ENCODE measurements at places on chromosomes 5 and 9.
A peak's percentile ranks its signal among the peaks of the same experiment; 100 is the strongest.

DNA sequence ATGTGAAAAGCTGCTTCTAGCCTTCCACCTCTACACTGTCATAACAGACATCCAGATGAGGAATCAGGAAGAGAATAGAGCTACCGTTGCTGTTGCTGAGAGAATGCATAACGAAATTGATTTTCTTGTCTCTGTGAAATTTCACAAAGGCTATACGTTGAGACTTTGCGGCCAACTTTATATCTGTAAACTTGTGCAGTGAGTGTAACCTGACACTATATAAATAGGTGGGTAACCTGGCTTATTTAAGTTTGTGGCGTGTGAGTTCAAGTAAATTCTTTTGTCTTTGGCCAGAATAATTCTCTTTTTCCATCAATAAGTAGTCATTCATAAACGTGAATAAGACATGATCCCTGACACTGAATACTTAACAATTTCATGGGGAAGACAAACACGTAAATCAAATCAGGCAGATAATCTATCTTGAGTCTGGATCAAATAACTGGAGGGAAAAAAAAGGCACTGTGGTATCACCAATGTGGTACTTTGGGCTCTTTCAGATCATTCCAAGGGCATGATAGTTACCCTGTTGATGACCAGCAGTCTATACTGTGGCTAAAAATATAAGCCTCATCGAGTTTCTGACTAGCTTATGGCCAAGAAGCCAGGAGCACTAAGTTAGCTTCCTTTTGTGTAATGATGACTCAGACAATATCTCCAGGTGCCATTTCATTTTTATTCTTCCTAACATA is 98.2 kb upstream of the RASA1 start:
- DNase-seq: no peak

DNA sequence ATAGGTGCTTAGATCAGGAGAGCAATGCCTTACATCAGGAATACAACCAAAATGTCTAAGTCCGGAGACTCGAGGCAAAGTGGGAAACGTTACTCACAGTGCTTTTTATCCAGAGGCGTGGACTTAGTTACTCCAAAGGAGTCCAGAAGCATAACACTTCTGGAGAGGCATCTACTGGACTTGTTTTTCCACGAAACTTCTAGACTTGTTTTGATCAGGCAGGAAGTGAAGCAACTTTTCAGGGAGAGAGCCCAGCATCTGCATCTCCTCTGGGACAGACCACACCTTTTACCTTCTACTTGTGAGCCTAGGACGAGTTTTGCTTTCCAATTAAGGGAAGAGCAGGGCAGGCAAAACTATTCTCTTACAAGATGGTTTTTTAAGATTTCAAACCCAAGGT is 1.2 kb upstream of the TJP2 start:
- DNase-seq: no peak

- no peak for DNase-seq
These were observed 42.5 kb upstream of the MELK start for GRCh38 chr9:36530224-36530623.

GRCh38 chr9:101476576-101477208 is 41.1 kb upstream of the ALDOB start:
- no peak for DNase-seq

- DNase-seq: no peak
These were observed 398.9 kb downstream of the PLK2 start for GRCh38 chr5:58060996-58061395.

DNA sequence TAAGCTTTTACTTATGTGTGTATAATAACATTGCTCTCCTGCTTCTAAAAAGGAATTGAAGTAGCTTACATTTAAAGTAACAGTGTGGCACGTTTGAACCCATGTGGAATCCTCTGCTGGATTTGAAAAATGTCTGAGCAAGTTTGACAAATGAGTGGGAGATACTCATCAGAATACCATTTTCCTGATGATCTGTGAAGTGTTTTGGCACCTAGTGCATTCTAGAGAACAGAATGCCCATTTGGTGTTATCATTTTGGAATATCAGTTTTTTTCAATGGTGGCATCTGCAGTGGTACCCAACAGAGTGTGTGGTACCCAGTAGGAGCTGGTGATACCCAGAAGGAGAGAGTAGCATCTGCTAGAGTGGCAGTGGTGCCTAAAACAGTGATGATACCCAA is 471.1 kb downstream of the PLK2 start:
- no peak for DNase-seq

- no peak for DNase-seq
These were observed 203.7 kb downstream of the TMEM167A start for GRCh38 chr5:82873452-82873851.

- DNase-seq: no peak
These were observed 84.3 kb downstream of the RAI14 start for GRCh38 chr5:34740389-34740806.

DNA sequence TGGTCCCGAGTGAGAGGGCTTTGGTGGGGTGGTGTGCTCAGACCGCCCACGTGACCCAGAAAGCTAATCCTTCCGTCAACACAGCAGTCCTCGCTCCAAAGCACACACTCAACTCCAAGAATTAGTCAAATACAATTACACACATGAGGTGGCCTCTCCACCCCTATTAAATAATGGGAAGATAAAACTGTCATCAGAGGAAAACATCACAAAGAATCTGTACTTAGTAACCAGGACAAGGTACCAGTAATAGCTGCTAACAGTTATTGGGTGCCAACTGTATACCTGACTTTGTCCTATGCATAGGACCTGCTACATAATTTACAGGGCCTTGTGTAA is 222.8 kb downstream of the HSPA4 start:
- DNase-seq: no peak

GRCh38 chr5:55638455-55638854 is 73.7 kb downstream of the SLC38A9 start:
- DNase-seq: no peak

DNA sequence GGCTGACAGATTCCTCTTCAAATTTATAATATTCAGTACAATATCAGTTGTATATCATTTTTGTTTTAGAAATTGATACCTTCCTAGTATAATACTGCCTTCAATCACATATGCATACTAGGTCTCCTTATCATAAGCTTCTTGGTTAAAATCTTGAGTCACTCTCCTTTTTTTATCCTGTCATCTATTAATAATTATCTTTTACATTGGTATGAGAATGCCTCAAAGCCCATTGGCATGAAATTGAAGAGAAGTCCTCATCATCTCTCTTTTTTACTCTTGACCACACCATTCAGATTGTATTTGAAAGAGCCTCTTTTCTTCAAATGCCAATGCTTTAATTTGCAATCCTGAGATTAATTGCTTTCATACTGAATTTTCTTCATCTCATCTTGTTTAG is 810.3 kb downstream of the BRINP1 start:
- no peak for DNase-seq

- no peak for DNase-seq
These were observed 227.6 kb upstream of the C9orf72 start for GRCh38 chr9:27800692-27801370.

- peak; percentile 41 for DNase-seq
These were observed 1.0 kb upstream of the PTBP3 start for GRCh38 chr9:112334432-112334841.

DNA sequence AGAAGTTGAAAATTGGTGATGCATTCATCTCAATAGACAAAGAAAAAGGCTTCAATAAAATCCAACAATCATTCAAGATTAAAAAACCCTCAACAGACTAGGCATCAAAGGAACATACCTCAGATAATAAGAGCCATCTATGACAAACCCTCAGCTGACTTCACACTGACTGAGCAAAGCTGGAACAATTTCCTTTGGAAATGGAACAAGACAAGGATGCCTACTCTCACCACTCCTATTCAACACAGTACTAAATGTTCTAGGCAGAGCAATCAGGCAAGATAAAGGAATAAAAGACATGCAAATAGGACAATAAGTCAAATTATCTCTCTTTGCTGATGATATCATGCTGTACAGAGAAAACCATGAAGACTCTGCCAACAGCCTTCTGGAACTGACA is 1188.1 kb downstream of the DTWD2 start:
- no peak for DNase-seq
